Stimulated activated CD8-positive, alpha-beta memory T cell treated with anti-CD3 and anti-CD28 coated beads, Interleukin-7, amount 100 ng/mL, for 1 hour (primary cell): ENCODE measurements at places on chromosomes 1 and 21.

DNA sequence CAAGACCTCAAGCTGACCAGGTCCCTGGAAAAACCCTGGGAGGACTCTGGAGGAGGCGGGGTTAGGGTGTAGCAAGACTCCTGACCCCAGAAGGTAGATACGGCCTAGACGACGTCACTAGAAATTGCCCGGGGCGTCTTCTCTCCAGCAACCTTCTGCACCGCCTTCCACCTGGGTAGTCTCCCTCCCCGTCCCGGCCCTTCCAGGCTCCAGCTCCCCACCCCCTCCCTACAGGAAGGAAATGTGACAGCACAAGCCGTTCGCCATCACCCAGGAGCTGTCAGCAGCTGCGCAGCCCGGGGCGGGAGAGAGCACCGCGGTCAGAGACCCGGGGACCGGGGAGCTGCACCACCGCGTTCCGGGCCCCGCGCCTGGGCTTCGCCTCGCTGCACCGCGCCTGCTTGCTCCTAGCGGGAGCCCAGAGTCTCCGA is 20.0 kb downstream of the SERTAD4 start:
- no peak for DNase-seq

- no peak for DNase-seq
Measured at GRCh38 chr1:28126783-28127490, 38.5 kb upstream of the EYA3 start.

DNA sequence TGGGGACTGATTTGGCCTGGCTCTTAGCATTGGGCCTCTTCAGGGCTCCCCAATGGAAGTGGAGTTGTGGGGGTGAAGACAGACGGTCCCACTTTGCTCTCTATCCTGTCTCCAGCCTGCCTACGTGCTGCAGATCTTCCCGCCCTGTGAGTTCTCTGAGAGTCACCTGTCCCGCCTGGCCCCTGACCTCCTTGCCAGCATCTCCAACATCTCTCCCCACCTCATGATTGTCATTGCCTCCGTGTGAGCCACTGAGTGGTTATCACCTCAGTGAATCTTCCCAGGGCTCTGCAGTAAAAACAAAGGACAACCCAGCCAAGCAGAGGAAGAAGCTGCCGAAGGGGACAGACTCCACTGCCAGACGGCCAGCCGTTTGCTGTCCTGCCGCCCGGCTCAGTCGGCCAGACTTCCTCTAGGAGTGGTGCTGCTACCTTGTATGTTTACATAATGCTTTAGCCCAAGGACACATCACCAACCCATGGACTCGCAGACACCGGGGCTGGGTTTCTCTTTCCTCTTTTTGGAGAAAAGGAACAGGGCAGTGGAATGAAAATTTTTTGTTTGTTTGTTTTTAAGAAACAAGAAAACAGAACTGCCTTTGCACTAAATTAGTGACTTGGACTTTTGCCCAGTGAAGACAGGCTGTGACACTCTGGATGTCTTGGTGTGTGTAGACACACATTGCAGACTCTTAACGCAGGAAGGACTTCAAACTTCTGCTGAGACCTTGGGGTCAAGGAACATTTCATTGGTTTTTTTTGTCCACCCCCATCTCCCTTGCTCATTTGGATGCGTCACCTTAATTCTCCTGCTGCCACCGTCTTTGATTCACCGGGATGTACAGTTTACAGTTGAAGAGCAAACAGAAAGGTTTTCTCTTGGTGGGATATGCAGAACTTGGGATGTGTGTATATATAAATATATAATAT is 36.5 kb downstream of the ZBTB17 start:
- DNase-seq = no peak

DNA sequence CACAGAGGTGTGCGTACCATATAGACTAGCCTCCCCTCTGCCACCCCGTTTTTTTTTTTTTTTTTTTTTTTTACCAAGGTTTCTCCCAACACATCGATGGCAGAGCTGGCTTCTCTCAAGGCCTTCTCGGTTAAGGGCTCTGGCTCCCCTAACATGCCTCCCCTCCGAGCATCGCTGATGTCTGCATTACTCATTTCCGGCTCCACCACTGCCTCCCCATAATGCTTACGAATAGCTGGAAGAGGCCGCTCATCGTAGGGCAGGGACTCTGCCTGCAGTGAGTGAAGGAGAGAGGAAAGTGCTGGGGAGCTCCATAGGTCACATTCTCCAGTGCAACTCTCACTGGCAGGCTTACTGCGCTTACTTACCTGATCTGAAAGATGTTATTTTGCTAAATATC is 20.6 kb downstream of the CEP104 start:
- DNase-seq = no peak

GRCh38 chr1:41432481-41433280 is 51.8 kb downstream of the EDN2 start:
- peak; percentile 57 for DNase-seq

GRCh38 chr1:204464187-204464631 is 30.4 kb downstream of the PIK3C2B start:
- no peak for DNase-seq

- DNase-seq = no peak
Measured at GRCh38 chr1:235649368-235650163, at the start of gene GNG4. GNG4 (minus strand) TSS chr1:235649784; CDS start chr1:235583838, 65,946 bp downstream.

DNA sequence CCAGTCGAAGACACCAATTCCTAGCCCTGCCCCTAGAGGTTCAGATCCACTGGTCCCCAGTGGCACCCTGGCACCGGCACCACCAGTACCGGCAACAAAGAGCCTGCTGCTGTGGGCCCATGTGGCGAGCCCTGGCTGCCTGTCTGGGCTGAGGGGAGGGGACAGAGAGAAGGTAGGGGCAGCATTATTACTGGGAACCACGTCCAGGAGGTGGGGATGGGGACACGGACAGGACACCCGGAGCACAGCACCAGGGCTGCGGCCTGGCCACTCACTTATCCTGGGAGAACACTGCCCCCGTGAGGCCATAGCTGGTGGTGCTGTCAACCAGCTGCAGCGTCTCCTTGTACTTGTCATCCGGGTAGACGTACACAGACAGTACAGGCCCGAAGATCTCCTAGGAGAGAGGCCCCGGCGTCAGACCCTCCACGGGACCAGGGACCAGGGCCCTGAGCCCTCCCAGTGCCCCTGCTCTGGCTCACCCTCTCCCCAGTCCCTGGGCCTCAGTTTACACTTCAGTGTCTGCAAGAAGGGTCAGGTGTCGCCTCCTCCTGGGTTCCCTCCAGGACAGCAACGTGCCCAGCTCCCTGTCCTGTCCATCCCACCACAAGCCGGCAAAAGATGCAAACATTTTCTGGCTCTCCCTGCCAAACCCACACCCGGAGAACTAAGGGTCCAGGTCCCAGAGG is 15.8 kb upstream of the TAS1R2 start:
- peak; percentile 50 for DNase-seq
